ENCODE measurements at places on chromosomes 13 and 19. TPM values are rescaled to one million over a fixed set of nuclear protein-coding genes. Genes with fewer than 3 reads are reported as not detected.

SIAH3 gene
- 0.06 TPM for total RNA-seq

GRCh38 chr13:28805193-28805819, 14.8 kb upstream of the MTUS2 start:
- no peak for DNase-seq

DNA sequence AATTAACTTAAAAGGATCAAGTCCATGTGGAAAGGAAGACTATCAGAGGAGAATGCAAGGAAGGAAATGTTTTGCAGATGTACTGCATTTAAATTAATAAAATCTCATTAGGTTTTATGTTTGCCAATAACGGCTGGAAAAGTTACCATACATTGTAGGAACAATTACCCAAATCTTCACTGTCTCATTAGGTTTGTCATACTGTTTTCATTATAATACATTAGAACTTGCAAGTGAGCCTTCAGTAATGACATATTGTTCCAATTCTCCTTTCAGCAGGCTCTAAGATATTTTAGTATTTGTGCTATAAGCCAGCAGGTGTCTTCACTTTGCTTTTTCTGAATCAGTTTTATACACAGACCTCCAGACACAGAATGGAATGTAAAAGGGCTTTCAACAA, 661.6 kb upstream of the KLHL1 start:
- no peak for DNase-seq

- DNase-seq, result no peak
Observed at GRCh38 chr13:98822225-98822606, 69.7 kb upstream of the SLC15A1 start.

DNA sequence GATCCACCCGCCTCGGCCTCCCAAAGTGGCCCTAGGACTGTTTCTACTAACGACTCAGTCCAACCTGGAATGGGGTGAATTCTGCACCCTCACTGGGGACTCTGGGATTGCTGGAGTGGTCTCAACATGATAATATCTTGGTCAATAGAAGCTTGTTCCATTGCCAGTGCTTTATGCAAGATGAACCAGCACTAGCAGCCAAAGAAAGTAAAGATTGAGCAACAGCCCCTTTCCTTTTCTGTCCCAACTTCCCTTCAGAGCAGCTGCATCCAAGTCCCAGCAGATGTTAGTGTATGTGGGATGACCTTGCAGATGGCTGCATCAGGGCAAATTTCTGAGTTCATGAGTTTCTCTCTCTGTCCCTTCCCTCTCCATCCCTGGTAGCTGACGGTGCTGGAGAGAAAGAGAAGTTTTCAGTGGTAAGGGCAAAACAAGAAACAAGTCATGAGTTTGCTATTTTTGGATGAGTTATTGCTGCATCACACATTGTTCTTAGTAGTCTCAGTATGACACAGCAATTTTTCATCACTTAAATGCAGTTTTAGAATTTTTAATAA, 183.6 kb upstream of the EDNRB start:
- peak; percentile 42 for DNase-seq
